Effector CD8-positive, alpha-beta T cell (primary cell): ENCODE measurements at places on chromosomes 2 and 18.

DNA sequence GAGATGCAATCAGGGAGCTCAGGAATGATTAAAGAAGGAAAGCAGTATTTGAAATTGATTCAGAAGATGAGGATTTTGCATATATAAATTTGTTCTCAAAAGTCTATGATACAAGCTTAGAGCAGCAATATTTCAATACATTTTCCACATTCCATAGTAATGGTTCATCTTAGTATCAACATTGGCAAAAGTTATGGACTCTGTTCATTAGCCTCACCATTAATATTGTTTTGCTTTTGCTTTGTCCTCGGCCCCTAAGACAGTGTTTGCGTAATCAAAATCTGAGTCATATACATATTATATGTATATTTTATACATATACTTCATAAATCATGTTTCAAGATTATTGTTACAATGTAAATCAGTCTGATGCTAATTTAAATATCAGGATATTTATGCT is 176.6 kb downstream of the CNTNAP5 start:
- DNase-seq, result no peak

GRCh38 chr2:55092439-55092838 is 42.2 kb upstream of the RTN4 start:
- no peak for DNase-seq

DNA sequence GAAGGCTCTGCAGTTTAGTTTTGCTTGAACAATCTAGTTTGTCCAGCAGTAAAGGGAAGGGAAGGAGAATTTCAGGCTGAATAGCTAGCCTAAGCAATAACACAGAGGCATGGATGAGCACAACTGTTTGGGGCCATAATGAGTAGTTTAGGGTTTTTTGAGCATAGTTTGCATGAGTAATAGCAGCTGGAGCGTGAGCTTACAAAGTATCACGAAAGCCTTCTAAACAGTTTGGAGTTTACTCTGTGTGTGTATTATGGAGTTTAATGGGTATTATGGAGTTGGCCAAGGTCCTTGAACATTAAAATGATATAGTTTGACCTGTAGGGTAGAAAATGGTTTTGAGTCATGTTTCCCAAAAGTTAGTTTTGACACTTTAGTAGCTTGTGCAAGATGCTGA is 782.3 kb downstream of the ERBB4 start:
- no peak for DNase-seq

GRCh38 chr18:2114765-2115164 is 456.5 kb downstream of the METTL4 start:
- no peak for DNase-seq
